ENCODE measurements at places on chromosomes 2 and 18.

- no peak for DNase-seq
Measured at GRCh38 chr2:108297436-108298141, 8.9 kb downstream of the SULT1C2 start.

- no peak for DNase-seq
Measured at GRCh38 chr2:20186078-20186854, 38.7 kb downstream of the SDC1 start.

DNA sequence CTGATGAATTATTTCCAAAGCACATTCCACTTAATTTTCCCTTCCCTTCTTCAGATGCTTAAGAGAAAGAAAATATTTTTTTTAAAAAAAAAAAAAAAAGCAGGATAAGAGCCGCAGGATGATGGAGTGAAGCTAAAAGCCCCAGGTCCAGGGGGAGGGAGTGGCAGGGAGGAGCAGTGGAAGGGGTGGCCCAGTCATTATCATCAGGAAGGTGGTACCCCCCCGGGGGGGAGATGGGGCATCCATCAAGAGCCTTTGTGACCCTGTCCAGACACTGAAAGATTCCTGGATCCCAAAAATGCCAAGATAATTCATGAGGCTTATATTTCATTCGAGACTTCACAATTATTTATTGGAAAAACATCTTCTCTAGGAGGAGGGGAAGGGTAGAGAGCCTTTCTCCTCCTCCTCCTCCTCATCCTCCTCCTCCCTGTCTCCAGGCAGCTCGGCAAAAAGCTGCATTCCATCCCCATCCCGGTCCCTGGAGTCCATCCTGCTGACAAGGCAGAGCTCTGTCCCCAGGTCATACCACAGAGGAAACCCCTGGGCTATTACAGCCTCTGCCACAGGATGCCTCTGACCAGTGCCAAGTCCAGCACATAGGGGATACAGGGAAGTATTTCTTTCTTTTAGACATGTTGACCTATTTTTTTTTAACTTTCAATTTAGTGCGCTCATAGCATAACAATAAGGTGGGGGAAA lies 125.3 kb downstream of the TWIST2 start:
- no peak for DNase-seq

DNA sequence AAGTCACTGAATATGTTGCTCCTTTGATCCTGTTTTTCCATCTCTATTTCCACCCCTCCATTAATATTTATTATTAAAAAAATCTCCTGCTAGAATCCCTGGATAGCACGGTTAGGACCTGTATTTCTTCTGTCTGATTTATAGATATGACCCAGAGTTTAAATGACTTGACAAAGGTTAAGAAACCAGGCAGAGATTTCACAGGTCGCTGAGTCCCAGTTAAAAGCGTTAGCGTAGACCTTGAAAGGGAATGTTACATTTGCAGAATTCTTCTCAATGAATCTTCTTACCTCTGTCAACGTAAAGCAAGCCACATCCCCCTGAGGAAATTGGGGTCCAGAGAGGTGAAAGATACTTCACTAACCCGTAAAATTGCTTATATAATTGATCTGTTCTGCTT lies 220.2 kb downstream of the GCA start:
- no peak for DNase-seq

GRCh38 chr2:26455670-26456439 lies 22.1 kb downstream of the OTOF start:
- DNase-seq = no peak

- DNase-seq = no peak
Measured at GRCh38 chr2:222485367-222486211, 61.2 kb downstream of the SGPP2 start.

- no peak for DNase-seq
Measured at GRCh38 chr2:205772983-205773382, 90.7 kb downstream of the NRP2 start.

GRCh38 chr2:9356261-9356660 lies 67.1 kb downstream of the ITGB1BP1 start:
- no peak for DNase-seq

GRCh38 chr2:231617059-231617926 lies 24.6 kb downstream of the TEX44 start:
- DNase-seq = no peak

DNA sequence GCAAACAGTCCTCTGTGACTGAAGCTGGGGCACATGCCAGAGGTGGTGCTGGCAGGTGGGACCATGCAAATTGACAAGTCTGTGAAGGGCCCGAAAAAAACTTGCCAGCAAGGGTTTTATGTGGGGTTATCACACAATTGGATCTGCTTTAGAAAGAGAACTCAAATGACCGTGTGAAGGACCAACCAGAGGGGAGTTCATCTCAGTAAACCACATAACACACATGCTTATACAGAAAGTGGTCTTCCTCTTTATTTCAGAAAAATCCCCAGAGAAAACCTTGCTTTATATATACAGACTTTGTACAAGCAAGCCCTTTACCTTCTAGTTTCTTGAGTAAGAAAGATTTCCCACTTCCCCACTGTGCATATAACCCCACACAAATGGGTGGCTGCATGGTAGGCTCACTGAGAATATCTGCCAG lies 46.7 kb downstream of the KIDINS220 start:
- DNase-seq = no peak

DNA sequence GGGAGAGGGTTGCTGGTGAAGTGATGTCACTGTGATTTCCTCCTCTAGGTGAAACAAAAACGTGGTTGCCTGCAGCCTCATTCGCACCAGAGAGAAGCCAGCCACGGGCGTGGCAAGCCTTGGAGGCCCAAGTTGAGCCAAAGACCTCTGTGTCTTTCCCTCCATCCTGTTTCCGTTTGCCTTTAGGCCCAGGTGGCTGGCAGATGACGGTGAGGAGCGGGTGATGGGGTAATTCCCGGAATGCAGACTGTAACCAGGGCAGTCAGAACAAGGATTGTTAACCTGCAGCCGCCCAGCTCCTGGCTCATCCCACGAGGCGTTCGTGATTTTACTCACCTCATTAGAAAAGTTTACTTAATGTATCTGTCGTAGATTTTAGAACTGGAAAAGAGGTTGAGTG lies 14.4 kb downstream of the CTIF start:
- DNase-seq = no peak

GRCh38 chr2:127706215-127706990 lies 5.1 kb downstream of the SFT2D3 start:
- DNase-seq = no peak

GRCh38 chr18:74817576-74817975 lies 219.9 kb downstream of the ZNF407 start:
- no peak for DNase-seq

- DNase-seq = no peak
Measured at GRCh38 chr2:227653419-227653818, 13.2 kb upstream of the SCYGR5 start.

DNA sequence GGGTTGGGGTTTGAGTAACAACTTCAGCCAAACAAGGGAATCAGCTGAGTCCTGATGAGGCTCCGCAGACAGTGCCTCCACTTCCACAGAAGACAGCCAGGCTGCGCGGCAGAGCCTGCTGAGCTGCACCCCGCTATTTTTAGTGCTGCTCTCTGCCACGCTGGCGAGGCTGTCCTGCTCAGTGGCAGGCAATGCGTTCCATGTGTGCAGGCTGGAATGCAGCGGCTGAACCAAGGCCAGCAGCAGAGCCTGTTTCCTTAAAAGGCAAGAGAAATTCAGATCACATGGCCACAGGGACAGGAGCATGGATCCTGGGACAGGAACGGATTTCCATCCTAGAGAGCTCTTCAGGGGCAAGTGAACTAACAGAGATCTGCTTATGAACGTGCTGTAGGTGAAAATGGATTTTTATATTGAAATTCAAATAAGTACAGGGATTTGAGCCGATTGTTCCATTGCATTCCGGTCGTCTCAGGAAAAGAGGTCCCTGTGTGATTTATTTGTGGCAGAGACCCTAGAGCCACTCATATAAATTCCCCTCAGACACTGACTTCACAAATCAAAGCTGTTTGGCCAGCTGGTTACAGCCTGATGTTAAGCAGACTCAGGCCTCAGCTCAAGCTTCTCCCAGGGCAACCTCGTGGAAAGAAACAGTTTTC lies 98.7 kb downstream of the COL6A3 start:
- no peak for DNase-seq

DNA sequence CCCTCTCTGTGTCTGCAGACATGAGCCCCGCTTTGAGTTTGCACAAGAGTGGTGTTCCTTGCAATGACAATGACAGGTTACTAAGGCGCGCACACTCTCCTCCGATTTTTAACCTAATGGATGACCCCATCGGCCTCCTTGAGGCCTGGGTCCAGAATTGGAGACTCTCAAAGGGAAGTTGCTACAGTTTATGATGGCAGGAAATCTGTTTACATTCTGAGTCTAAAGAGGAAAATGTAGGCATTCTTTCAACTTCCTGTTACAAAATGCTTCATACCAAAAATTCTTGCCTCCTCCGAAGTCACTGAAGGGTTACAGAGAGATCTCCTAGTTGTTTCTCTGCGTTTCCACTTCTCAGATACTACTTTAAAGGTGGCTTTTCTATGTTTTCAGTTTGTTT lies 225.3 kb upstream of the AGAP1 start:
- no peak for DNase-seq

- no peak for DNase-seq
Measured at GRCh38 chr2:145807554-145807953, 1287.6 kb upstream of the ZEB2 start.

- DNase-seq = no peak
Measured at GRCh38 chr2:155372969-155373368, 674.5 kb downstream of the KCNJ3 start.

DNA sequence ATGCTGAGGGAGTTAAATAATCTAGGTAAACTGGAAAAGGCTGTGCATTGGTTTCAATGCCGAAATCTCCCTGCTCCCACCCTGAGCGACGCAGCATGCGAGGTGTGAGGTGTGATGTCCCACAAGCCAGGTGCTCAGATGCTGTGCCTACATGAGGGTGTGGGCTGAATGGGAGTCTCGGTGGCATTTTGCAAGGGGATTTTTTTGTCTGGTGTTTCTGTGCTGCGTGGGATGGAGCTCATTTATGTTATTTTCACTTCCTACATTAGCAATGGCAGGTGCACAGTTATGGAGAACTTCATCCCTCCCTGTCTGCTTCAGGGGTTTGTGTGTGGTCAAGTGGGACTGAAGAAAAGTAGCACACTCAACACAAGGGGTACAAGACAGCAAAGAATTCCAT lies 110.2 kb upstream of the CCDC68 start:
- no peak for DNase-seq

- no peak for DNase-seq
Measured at GRCh38 chr2:203569677-203570316, 34.7 kb upstream of the RAPH1 start.

GRCh38 chr2:44886414-44886813 lies 55.1 kb upstream of the SIX3 start:
- no peak for DNase-seq

- DNase-seq = no peak
Measured at GRCh38 chr2:68027959-68028358, 34.8 kb downstream of the C1D start.

DNA sequence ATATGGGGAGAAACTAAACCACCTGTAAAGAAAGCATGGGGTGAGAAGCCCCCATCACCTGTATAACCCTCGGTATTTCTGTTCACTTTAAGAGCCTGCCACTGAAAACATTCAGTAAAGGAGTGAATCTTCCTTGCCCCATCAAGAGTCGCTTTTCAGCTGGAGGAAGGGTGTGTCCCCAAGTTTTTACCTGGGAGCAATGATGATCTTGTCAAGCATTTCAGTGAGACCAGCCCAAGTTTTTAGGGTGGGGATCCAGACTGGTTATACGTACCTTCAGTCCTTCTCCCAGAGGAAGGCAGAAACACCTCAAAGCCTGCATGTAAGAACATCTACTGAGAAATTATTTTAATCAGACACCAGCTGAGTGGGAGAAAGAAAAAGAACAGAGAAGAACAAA lies at the start of gene DSG1:
Gene DSG1 (plus strand): TSS at position 301 of the 400 bp plus-strand sequence. CDS start 141 bp downstream, outside the sequence.
- no peak for DNase-seq

DNA sequence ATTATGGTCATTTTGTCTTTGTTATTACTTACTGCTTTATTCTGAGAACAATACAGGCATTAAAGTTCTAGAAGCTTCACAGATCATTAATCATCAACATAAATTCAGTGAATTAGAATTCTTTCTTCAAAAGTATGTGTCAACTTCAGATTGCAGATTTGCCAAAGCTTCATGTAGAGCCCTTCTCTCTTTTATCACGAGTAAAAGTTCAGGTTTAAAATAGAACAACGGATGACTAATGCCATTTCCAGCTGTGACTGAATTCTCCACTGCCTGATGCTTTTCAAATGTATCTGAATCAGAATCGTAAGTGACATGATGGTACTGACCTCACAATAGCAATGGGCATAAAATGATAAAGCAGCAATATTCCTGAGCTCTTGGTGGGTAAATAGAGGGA lies 116.0 kb downstream of the ABCA12 start:
- DNase-seq = no peak

- DNase-seq = no peak
Measured at GRCh38 chr18:52700816-52701215, 360.8 kb downstream of the DCC start.
